Foreskin melanocyte (primary cell): ENCODE measurements at places on chromosomes 5 and 9.

- no peak for DNase-seq
These were observed 154.8 kb upstream of the LHFPL2 start for GRCh38 chr5:78803353-78803752.

DNA sequence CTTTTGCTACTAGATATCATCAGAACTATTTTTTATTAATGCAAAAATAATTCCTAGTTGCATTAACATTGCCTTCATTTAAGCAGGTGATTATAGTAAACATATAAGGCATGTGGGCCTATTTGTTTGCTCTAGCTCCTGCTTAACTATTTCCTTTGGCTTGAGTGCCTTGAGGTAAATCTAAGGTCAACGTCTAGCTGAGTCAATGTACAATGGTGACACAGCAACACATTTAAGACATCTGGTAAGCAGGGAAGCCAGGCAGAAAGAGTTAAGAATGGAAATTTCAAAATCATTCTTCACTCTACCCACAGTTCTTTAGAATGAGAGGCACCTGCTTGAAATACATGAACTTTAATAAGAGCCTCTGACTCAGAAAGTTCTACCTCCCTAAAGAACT, 111.9 kb upstream of the FST start:
- no peak for DNase-seq

- no peak for DNase-seq
These were observed 406.4 kb upstream of the CLINT1 start for GRCh38 chr5:158265346-158265745.

GRCh38 chr5:92962752-92963151, 618.3 kb downstream of the NR2F1-AS1 start:
- DNase-seq, result no peak

DNA sequence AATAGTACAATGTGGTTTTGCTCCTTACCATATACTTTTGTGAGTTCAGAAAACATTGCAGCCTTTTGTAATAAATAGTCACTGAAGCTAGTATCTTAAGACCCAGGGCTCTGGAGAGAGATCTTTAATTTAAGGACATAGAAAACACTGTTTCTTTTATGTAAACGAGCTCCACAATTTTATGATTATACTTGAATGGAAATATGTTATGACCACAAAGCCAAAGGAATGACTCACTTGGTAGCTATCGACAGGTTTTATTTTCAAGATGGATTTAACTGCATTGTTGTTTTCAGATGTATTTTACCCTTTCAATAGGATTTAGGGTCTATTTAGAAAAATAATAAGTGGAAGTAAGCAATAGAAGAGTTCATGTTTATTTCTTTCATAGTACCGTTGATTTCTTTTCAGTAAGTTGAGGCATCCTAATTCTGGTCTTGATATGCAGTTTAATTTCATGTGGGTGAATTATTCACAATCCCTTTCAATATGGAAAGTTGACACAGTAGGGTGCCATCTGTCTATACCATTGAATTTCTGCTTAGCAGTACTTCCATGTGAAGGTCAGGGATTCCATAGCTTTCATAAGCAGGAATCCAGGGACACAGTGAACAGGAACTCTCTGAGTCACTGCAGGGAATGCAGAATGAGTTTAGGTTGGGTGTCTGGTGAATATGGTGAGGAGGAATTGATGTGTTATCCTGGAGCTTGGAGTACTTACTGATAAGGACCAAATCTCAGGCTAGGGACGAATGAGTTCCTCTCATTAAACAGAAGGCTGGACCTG, 157.6 kb downstream of the CD180 start:
- no peak for DNase-seq

GRCh38 chr5:160679567-160680309, 172.3 kb downstream of the ATP10B start:
- no peak for DNase-seq
